ENCODE measurements at places on chromosomes 12 and 14. TPM values are rescaled to one million over a fixed set of nuclear protein-coding genes. Genes with fewer than 3 reads are reported as not detected.

GRCh38 chr12:93979189-93979588, 169.2 kb upstream of the PLXNC1 start:
- peaks cover 2% of the 10 kb centered on the region for H3K4me1 ChIP-seq
- no peaks in the 10 kb centered on the region for H3K36me3 ChIP-seq
- H3K27me3 ChIP-seq, result no peaks in the 10 kb centered on the region

DNA sequence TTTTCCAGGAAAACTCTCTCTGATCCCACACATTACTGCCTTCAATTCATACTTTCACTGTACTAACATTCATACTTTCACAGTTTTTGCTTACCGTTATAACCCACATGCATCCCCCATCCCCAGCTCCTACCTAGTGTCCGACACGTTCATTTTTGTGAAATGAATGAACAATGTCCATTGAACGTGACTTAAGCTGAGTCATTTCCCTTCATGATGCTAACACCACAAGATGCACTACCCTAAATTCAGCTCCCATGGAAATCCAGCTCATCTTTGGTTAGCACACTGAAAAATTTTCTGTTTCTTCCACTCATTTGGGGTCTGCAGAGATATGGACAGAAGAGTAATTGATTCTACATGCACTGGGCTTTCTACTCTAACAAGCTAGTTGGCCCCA, 84.7 kb downstream of the GALNT4 start:
- H3K27ac ChIP-seq, result no peak overlapping the region
- H3K4me3 ChIP-seq, result no peak overlapping the region
- no peak for DNase-seq
- H3K27me3 ChIP-seq, result no peaks in the 10 kb centered on the region
- no peaks in the 10 kb centered on the region for H3K36me3 ChIP-seq

DNA sequence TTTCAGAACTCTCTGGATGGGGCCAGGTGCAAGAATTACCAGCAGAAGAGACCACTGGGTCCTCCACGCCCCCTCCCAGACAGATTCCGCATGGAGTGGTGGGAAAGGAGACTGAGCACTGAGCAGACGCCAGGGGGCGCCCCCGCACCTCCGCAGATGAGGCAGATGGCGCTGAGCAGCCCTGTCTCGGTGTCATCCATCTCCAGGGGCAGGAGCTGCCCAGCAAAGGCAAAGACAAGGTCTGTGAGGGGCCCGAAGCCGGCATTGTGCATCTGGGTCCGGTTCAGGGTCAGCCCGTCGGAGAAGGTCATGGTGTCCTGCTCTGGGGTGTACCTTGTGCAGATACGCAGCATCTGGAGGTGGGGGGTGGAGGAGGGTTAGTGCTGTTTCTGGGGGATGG, 6.3 kb upstream of the ITGB7 start:
- no peaks in the 10 kb centered on the region for H3K36me3 ChIP-seq
- H3K27ac ChIP-seq, result no peak overlapping the region
- H3K27me3 ChIP-seq, result no peaks in the 10 kb centered on the region
- peak; percentile 90 for DNase-seq
- no peak overlapping the region for H3K4me3 ChIP-seq
- H3K4me1 ChIP-seq, result peaks cover 30% of the 10 kb centered on the region

KRT86 gene
- total RNA-seq, result not detected

- H3K4me3 ChIP-seq, result no peak overlapping the region
- no peaks in the 10 kb centered on the region for H3K27me3 ChIP-seq
- H3K4me1 ChIP-seq, result no peaks in the 10 kb centered on the region
- peaks cover 4% of the 10 kb centered on the region for H3K36me3 ChIP-seq
- H3K27ac ChIP-seq, result no peak overlapping the region
Measured at GRCh38 chr14:58367296-58367695, 28.4 kb upstream of the TOMM20L start.

DNA sequence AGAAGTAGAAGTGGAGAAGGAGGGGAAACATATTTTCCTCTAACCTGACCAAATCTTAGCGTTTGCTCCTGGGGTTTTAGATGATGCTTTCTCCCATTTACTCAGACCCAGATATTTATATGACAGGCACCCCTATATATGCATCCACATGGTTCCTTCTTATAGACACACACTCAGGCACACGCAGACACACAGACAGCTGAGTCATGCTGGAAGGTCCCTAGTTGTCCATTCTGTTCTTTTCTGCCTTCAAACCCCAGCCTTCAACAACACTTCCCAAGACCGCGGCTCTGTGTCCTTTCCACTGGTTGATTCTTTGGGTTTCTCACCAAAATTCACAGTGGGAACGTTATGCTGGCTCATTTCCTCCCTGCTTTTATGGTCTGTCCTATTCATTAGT, 52.1 kb downstream of the HSPB8 start:
- no peak overlapping the region for H3K27ac ChIP-seq
- DNase-seq, result no peak
- H3K4me3 ChIP-seq, result no peak overlapping the region
- no peaks in the 10 kb centered on the region for H3K36me3 ChIP-seq

- no peak overlapping the region for H3K4me3 ChIP-seq
- H3K36me3 ChIP-seq, result no peaks in the 10 kb centered on the region
- H3K4me1 ChIP-seq, result peaks cover 13% of the 10 kb centered on the region
- H3K27me3 ChIP-seq, result no peaks in the 10 kb centered on the region
- no peak for DNase-seq
- H3K27ac ChIP-seq, result no peak overlapping the region
Measured at GRCh38 chr14:58659846-58660245, 22.1 kb downstream of the DACT1 start.

- DNase-seq, result no peak
- H3K4me3 ChIP-seq, result no peak overlapping the region
- H3K27ac ChIP-seq, result no peak overlapping the region
- no peaks in the 10 kb centered on the region for H3K4me1 ChIP-seq
- no peaks in the 10 kb centered on the region for H3K36me3 ChIP-seq
- no peaks in the 10 kb centered on the region for H3K27me3 ChIP-seq
Measured at GRCh38 chr12:130421896-130422295, 84.2 kb downstream of the PIWIL1 start.

DNA sequence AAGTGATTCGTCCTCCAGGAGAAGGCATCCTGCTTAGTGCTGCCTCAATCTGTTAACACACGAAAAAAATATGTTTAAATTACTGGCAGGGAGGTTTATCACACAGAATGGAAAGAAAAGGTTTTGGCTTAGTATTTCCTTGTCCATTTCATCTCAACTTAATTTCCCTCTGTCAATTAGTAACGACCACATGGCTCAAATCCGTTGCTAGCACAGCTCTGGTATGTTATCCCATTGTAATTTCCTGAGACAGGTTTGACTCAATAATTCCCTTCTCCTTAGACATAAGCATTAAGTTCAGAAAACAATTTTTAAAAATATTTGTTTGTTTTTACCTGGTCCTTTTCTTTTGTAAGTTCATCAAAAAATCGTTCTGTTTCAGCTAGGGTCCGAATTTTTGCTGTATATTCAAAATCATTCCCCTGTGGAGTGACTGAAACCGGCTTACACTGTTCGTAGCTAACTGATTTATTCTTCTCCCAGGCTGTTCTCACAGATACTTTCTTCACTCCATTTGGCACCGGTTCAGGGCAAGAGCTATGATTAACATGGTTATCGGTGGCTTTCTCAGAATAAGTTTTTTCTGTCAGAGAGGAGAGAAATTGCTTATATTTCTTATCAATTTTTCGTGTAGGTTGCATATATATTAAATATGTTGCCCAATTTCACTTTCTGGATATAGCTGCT, 10.1 kb upstream of the PITPNM2 start:
- no peaks in the 10 kb centered on the region for H3K36me3 ChIP-seq
- H3K27me3 ChIP-seq, result no peaks in the 10 kb centered on the region
- H3K27ac ChIP-seq, result no peak overlapping the region
- DNase-seq, result no peak
- no peak overlapping the region for H3K4me3 ChIP-seq

GRCh38 chr12:90028635-90029051, 320.0 kb upstream of the ATP2B1 start:
- no peaks in the 10 kb centered on the region for H3K27me3 ChIP-seq
- peaks cover 3% of the 10 kb centered on the region for H3K4me1 ChIP-seq
- DNase-seq, result no peak
- no peak overlapping the region for H3K4me3 ChIP-seq

MSI1 gene
- 2.2 TPM for total RNA-seq

DNA sequence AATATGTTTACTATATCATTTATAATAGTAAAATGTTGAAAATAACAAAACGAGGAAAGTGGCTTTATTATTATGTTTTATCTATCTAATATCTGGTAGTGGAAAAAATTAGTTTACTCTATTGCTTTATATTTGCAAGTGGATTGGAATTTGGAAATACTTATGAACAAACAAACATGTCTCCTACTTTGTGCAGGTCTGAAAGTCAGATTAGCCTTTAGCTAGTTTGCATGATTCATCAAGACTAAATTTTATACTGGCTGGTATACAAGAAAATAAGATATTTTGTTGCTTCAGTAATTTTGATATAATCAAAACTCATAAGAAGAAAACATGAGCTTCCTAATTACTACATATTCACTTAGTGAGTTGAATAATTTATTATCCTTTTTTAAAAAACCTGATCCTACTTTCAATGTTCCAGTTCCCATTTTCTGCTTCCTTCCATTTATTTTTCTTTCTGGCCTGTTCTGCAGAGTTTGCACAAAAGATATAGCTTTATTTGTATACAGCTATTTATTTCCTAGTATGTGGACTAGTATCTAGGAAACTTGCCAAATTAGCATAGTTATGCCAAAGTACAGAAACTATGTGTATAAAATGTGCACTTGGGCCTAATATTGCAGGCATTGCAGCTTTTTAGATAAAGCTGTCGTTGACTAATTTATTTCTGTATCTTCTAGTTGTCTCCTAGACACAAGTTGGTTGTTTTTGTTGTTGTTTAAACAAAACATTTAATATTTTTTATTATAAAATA, 122.0 kb downstream of the AKAP6 start:
- H3K27me3 ChIP-seq, result no peaks in the 10 kb centered on the region
- no peaks in the 10 kb centered on the region for H3K36me3 ChIP-seq
- no peak overlapping the region for H3K27ac ChIP-seq
- no peaks in the 10 kb centered on the region for H3K4me1 ChIP-seq
- DNase-seq, result no peak

- DNase-seq, result no peak
- H3K4me1 ChIP-seq, result peaks cover under 1% of the 10 kb centered on the region
- no peak overlapping the region for H3K27ac ChIP-seq
- H3K36me3 ChIP-seq, result no peaks in the 10 kb centered on the region
Measured at GRCh38 chr12:107096571-107096970, 3.2 kb upstream of the CRY1 start.

GUCY2C gene
- total RNA-seq, result 47.6 TPM

DNA sequence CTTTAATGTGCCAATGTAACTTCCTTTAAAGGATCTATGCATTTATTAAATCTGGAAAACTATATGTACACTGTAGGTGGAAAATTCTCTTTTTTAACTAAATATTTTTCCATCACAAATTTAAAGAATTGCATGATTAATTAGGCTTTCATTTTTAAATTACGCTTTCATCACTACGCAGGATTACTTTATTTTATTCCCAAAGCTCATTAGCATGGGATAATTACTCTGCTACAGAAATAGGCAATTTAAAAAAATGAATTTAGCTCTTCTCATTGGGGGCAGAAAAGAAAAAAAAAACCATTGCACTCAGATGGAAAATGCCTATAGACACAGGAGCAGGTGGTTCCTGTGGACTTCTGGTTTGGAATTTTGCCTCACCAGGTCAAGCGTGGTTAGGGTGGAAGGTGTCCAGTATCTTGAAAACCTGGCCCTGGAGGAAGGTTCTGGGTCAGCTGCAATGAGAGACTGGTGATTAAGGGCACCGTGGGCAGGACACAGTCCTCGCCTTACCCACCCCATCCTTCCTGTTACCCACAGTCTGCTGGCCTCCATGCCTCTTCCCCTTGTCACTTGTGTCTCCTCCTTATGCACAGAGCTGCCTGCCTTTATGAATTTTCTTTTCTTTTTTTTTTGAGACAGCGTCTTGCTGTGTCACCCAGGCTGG, 17.3 kb upstream of the RIN3 start:
- no peaks in the 10 kb centered on the region for H3K36me3 ChIP-seq
- H3K4me1 ChIP-seq, result no peaks in the 10 kb centered on the region
- no peak for DNase-seq
- no peak overlapping the region for H3K27ac ChIP-seq

- peaks cover 30% of the 10 kb centered on the region for H3K27me3 ChIP-seq
- peaks cover 60% of the 10 kb centered on the region for H3K4me1 ChIP-seq
- peak overlapping the region; percentile 73 for H3K27ac ChIP-seq
- no peaks in the 10 kb centered on the region for H3K36me3 ChIP-seq
Measured at GRCh38 chr14:73235531-73236155, 1.7 kb upstream of the PAPLN start.

DNA sequence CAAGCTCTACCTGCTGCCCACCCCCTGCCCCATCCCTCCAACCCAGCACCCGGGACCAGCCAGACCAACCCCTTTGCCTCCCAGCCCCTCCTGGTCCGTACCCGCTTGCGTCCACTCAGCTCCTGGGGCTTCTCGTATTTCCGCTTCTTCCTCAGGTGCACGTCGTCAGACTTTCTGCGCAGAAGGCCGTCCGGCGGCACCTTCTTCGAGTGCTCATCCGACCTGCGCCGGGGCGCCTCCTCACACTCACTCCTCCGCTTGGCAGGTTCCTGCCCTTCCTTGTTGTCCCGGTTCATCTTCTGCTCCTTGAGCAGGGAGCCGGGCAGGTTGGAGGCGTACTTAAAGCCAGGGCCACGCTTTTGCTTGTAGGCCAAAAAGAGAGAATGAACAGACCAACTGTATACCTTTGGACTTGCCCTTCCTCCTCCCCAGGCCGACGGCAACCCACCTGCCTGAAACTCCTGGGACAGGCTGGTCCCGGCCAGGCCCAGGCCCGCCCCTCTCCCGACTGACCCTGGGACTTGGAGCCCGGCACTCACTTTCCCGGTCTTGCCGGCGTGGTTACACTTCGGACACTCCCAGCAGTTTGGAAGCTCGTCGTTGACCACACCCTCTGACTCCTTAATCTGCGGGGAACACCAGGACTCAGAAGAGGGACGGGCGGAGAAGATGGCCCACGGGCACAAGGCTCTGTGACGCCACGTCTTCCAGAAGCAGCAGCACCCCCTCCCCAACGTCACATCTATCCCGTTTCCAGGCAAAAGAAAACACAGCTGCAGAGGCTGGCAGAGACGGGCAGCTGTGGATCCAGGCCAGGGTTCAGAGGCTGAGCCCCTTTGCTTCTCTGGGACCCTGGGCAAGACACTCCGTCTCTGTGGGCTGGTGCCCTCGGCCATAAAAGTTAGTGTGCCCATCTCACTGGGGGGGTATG, 44.3 kb downstream of the RNF34 start:
- H3K4me1 ChIP-seq, result no peaks in the 10 kb centered on the region
- no peak overlapping the region for H3K4me3 ChIP-seq
- no peaks in the 10 kb centered on the region for H3K27me3 ChIP-seq
- DNase-seq, result no peak

TESPA1 gene
- total RNA-seq, result not detected

- H3K27me3 ChIP-seq, result no peaks in the 10 kb centered on the region
- no peak overlapping the region for H3K4me3 ChIP-seq
- no peak overlapping the region for H3K27ac ChIP-seq
- H3K4me1 ChIP-seq, result no peaks in the 10 kb centered on the region
- no peak for DNase-seq
- H3K36me3 ChIP-seq, result no peaks in the 10 kb centered on the region
Measured at GRCh38 chr12:66910366-66910974, 231.6 kb upstream of the GRIP1 start.
